NCI-H1105 (cell line): ENCODE measurements at places on chromosomes 5 and 9.

- DNase-seq = no peak
Observed at GRCh38 chr9:106878081-106878837, 15.3 kb downstream of the ZNF462 start.

- no peak for DNase-seq
Observed at GRCh38 chr5:178537467-178538371, 52.5 kb downstream of the COL23A1 start.

GRCh38 chr9:109228093-109228642, 61.1 kb upstream of the FRRS1L start:
- no peak for DNase-seq

DNA sequence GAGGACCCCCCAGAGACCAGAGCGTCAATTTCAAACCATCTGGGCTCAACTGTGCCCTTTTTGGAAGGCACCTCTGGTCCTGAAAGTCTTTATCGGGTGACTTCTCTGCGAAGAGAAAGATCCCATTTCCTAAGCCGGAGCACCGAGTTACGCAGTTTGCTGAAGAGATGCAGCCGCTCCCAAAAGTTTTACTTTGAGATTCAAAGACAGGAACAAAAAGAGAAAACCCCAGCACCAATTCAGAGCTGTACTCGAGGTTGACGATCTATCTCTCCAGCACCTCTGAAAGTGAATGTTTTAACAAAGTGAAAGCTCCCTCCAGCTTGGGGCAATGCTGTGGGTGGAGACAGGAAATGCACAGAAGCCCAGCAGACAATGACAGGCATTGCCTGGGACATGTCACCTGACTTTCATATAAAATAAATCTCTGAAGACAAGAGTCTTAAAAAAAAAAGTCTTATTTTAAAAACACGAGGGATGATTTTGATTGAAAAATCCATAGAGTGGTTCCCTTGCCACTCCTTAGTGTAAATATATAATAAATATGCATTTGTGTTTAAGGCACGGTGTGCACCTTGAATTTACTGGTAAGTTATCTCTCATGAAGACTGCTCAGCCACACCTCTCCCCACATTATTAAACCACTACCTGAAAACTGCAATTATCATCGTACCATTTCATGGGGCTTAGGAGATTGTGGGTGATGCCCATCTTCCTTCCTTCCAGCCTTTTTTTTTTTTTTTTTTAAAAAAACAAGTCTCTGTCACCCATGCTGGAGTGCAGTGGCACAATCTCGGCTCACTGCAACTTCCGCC, 79.9 kb downstream of the FNBP1 start:
- no peak for DNase-seq

DNA sequence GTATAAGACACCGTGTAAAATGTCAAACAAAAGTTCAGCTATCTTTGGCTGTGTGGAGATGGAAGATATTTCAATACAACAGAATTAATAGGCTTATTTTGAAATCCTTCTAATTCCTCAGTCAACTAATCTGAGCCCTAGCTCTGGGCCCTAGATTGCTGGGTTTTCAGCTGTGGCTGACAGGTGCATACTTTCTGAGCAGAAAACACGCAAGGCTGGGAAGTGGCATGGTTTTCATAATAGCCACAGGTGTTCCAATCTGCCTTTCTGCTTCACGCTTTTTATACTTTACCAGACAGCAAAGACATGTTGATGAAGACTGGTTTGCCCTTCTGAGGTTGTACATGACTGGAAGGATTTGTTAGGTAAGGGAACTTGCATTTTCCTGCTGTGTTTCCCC, 20.7 kb upstream of the XPA start:
- no peak for DNase-seq

- no peak for DNase-seq
Observed at GRCh38 chr9:6484210-6484609, 71.2 kb downstream of the UHRF2 start.

DNA sequence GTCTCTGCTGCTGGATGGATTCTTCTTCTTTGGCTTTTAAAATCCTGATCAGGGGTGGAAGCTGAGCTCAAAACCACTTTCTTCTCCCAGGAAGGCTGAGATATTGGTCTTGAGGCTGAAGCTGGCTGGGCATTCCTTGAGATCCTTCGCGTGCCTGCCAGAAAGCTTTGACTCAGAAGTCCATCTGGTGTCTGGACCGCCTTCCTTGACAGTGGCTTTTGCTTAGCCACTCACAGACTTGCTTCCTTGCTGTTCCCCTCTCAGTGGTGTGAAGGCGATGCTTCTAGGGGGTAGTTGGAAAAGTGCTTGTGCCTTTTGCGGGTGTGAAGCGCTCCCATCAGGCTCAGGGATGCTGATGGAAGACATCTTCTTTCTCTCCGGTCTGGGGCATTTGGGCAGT, 45.9 kb downstream of the RGS3 start:
- no peak for DNase-seq

- no peak for DNase-seq
Observed at GRCh38 chr5:109693535-109694400, 4.0 kb downstream of the MAN2A1 start.

DNA sequence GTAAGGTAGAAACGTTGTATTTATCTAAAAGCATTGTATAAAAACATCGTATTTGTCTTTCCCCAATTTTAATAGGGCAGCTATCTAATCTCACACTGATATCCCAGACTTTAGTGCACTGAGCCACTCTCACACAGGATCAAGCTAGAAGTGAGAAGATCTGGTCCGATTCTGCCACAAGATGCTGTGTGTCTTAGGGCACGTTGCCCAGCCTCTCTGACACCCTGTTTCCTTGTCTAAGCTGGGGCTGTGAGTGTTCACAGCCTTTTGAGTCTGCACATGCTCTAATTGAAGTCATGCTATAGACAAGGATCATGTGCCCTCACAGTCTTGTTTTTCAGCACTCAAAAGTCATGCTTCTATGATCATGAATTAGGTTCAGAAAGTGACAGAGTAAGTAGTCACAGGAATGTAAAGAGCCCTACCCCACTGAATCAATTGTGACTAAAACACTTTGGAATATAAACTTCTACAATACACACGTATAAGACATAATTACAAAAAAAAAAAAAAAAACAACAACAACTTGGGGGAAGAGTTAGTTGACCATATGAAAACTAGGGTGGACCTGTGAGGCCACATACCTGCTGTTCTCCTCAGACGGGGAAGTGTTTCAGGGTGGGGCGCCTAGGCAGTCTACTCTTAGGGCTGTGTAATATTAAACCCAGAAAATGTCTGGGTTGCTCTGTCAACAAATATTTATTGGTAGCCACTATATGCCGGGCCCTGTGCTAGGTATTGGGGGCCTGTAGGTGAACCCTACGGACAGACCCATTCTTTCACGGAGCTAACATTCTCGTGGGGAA, 893 bp upstream of the ABLIM3 start:
- DNase-seq = no peak

DNA sequence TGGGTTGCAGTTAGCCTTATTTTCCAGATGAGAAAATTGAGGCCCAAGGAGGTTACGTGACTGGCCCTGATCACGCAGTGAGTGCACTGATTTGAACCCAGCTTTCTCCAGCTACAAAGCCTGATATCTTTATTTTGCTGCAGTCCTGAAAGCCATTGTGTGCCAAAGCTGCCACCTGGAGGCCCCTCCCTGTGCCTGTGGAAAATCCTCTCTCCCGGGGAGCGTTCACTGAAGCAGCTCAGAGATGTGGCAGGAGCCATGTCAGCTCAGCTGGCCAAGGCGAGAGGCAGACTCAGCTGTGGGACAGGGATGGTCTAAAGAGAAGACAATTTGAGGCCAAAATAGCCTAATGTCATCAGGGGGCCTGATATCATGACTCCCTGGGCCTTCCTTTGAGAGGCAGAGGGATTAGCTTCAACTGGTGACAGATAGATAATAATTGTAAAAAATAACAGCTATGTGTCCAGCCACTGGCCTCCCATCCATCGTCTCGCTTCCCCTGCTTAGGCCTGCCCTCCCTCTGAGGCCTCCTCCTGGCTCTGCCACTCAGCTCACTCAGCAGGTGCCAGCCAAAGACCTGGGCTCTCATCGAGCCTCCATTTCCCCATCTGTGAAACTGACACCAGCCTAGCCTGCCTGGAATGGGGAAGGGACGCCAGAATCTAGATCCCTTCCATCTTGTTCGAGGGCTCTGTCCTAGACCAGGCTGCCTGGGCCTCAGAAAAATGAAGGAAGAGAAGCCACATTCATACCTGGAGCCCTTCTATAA, 74.3 kb upstream of the GGTA1 start:
- DNase-seq = no peak
